ENCODE measurements at places on chromosomes 12 and 14.

GRCh38 chr12:13452955-13453570, 256.5 kb downstream of the EMP1 start:
- DNase-seq, result no peak

DNA sequence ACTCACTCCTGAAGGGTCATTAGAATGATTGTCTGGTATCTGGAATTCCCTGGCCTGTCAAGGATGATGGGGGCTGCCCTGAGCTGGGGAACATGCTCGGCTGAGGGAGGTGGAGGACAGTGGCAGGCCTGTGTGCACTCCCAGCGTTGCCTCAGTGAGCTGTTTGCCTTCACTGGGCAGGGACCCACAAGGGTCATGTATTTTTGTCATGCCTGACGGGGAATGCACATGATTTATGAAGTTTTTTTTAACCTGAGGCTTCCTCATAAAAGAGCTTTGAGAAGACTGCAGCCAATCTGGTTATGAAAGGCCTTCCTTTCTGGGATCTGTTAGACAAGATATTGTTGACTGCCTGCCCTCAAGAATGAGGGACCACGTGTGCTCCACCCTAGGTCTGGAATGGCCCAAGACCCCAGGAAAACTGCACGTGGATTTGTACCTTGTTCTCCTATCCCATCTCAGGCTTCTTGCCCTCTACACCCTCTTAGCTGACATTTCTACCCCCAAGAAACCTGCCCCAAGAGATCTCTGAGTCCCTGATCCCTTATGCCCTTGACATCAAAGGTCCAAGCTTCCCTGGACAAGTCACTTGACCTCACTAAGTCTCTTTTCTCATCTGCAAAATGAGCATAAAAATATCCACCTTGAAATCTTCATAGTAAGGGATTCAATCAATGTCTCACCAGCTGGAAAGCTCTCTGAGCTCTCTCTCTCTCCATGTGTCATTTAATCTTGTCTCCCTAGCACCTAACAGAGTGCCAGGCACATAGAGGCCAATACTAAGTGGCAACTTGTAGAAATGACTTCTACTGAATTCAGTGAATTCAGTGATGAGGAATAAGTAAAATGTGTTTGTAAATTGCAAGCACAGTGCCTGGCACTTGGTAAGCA, 24.5 kb upstream of the COL2A1 start:
- DNase-seq, result no peak

DNA sequence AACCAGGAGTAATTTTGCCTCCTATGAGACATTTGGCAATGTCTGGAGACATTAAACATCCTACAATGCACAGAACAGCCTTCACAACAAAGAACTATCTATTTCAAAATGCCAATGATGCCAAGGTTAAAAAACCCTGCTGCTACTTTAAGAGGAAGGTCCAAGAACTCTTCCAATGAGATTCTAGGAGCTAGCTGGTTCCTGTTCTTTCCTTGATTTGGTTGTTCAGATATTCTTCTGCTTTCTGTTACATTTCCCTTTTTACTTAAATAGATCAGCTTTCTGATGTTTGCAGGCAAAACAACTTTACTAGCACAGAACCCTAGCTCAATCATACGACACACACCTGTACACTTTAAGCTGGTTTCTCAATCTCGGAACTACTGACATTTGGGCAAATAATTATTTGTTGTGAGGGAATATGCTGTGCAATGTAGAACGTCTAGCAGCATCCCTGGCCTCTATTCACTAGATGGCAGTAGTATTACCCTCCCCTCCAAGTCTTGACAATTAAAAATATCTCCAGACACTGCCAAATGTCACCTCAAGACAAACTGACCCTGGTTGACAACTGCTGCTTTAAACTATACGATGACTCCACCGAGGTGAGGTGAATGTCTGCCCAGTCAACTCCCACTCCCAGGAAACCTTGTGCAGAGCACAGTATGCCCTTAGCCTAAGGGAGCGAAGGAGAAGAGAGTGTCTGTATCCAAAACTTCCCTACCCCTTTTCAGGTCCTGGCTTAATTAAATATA, 4.4 kb downstream of the BLTP3B start:
- DNase-seq, result no peak

DNA sequence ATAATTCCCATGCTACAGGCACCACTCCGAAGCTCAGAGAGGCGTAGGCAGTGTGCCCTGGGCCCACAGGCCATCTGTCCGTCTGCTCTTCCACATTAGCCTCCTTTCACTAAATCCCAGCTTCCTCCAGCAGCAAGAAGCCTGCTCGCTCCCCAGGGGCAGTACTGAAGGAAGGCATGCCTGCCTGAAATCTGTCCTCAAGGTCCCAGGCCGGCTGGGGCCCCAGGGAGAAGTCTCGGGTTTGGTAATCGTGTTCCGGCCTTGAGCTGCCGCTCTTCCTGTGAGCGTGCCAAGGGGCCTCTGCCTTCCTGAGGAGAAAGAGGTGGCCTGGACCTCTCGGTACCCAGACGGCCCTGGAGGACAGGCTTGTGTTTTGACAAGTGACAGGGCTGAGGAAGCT, 15.2 kb upstream of the DLK1 start:
- no peak for DNase-seq

- no peak for DNase-seq
These were observed 12.9 kb downstream of the ISCA2 start for GRCh38 chr14:74506411-74506851.

DNA sequence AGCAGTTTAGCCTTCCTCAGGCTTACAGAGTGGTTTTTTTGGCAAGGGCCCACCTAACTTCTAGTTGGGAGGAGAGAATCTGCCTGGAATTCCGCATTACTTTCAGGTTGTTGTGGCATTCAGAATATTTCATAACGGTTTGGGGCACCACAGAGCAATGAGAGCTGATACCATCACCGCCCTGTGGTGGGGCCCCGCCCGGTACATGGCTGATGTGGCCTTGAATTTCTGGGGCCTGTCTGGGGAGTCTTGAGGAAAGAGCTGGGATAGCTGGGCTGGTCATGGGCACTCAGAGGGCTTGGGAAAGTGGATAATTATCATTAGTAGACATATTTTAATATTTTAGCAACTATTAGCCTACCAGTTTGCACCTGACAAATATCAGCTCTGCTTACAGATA, 4.2 kb downstream of the TESPA1 start:
- DNase-seq, result no peak

DNA sequence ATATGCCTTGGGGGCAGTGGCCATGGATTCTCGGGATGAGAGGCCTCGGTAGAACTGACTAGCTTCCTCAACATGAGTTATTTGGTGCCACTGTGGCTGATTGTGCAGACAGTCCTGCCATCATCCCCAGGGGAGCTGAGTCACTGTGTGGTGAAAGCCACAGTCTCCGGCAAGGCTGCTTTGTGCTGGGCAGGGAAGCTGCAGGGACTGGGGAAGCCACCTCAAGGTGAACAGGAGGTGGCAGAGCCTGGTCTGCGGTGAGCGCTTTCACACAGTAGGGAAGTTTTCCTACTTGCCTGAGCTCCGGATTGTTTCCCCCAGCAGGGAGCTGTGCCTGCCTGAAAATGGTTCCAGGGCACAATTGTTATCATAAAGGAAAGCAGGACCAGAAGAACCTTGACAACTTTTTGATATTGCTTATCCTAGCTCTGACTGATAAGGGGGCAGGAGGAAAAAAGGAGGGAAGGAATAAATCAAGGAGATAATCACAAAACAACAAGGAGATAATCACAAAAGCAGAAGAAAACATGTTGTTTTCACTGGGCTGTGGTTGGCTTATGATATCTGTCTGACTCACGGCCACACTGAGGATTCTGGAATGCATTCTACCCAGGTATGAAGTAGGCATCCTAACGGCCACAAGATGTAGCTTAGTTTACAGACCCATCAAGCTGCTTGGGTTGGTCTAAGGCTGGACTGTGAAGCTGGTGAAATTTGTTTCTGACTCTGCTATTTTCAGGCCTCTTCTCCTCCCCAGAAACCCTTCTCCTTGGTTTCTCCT, 32.2 kb upstream of the GNG2 start:
- peak; percentile 38 for DNase-seq

Data from stimulated activated CD8-positive, alpha-beta memory T cell treated with anti-CD3 and anti-CD28 coated beads, Interleukin-7, amount 100 ng/mL, for 24 hours (primary cell).